ENCODE measurements at places on chromosomes 2 and 18.

- DNase-seq = peak; percentile 46
These were observed 4.6 kb downstream of the SERPINB13 start for GRCh38 chr18:63591725-63592124.

DNA sequence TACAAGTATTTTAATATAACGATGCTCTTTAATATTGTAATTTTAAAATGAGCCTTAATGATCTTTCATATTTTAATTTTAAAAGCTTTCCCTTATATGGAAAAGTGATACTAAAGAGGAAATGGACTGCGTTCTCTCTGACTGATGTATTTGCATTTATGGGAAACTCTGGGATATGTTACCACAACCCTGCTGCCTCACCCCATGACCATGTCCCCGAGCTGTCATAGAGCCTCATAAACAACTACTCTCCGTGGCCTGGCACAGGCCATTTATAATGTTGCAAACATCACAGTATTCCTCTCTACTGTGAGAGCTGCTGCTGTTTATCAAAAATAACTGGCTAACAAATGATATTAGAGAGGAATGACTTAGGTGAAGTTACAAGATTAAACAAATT lies 75.8 kb upstream of the SEC11C start:
- no peak for DNase-seq

DNA sequence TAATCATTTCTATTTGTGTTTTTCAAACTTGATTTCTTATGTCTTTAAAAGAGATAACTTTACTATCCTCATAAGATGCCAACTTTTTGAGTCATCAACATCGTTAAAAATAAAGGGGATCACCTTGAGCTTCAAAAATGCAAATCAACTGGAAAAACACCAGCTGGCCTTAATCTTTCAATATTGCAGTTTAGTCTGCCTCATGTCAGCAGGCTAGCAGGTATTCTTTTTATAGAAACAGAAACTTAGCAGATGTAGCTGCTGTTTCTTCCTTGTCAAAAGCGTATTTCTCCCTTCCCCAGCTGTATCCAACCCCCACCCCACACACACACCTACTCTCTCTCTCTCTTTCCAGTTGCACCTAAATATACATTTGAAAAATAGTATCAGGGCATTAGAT lies 154.1 kb upstream of the ZNF804A start:
- no peak for DNase-seq

DNA sequence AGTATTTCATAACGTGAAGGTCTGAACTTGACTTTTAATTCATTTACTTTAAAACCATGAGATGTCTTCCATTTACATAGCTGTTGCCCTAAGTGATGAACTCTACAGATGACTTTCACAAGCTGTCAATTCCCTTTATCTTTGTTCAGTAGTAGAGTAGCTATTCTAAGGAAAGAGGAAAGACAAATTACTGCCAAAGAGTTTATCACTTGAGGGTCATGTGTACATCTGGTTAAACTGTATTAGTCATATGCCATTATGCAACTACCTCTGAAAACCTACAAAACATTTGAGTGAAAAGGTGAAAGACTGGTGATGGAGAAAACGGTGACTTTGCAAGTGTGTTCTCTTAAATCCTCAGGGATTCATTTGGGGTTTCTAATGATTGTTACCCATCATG lies 763.9 kb downstream of the TMEM182 start:
- no peak for DNase-seq

GRCh38 chr2:190947711-190948251 lies 66.2 kb downstream of the STAT1 start:
- peak; percentile 13 for DNase-seq

DNA sequence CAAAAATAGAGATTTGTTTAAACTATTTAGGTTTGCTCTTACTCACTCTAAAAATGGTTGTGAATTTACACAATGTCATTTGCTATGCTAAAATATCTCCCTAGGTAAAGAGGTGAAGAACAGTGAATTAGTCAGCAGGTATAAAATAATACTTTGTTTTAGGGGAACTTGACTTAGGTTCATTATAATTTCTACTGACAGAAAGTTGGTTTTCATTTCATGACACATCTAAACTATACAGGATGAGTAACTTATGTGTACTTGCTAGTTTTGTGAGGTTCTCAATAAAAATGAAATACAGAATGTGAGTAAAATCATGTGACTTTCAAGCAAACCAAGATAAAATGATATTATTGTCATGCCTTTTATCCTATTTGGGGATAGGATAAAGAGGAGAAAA lies 66.0 kb downstream of the DIS3L2 start:
- DNase-seq = no peak

DNA sequence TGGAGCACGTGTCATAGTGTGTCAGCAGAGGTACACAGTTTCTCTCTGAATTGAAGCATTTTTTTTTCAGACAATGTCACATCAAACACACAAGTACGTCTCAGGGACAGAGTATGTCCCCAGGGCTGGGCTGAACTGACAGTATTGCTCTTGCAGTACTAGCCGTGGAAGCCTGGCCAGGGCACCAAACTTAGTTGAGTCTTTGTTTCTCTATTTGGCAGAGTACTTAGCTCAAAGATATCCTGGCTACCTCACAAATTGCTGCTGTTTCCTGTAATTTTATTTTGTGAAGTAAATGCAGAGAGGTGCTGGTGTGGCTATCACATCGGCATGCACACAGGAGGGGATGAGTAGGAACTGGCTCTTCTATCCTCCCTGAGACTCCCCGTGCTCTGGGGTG lies 691.6 kb upstream of the HS6ST1 start:
- no peak for DNase-seq

DNA sequence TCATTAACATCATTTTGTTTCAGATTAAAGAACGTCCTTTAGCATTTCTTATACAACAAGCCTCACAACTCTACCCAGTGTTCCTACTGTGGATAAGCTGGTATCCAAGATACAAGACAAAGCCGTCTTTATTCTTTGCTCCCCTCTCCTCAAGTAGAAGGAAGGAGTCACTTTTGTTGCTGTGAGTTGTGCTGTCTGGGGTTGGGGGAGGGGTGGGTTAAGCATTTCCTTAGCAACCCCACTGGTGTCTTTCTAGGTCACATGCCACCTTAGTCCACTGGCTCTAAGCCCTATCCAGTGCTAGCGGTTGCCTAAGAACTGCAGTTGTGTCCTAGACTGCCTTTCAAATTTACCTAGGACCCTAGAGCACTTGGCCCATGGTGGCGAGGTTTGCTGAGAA lies 155.6 kb upstream of the PIEZO2 start:
- no peak for DNase-seq

DNA sequence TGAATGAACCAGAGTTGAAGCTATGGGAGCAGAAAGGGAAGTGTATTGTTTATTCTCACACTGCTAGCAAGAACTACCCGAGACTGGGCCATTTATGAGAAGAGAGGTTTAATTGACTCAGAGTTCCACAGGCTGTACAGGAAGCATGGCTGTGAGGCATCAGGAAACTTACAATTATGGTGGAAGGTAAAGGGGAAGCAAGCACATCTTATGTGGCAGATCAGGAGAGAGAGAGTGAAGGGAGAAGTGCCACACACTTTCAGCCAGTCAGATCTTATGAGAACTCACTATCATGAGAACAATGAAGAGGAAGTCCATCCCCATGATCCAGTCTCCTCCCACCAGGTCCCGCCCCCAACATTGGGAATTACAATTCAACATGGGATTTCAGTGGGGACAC lies 383.2 kb upstream of the SLC14A2 start:
- no peak for DNase-seq

DNA sequence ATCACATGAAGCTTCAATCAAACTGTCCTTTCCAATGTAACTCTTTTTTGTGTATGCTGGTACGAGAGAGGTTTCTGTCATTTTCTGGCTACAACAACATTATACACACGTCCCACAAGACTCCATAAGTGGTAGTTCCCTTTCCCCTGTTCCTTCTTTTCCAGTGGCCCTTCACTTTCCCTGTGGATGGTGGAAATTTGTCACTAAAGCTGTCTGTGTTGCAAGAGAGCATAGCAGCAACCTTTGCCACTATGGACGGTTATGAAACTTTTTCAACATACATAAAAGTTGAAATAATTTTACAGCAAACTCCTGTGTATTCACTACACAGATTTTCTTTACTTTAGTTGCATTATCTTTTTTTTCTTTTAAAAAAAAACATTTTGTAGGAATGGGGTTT lies 18.7 kb downstream of the DBI start:
- no peak for DNase-seq

- DNase-seq = peak; percentile 26
These were observed 101.5 kb upstream of the SETBP1 start for GRCh38 chr18:44579028-44579702.

GRCh38 chr2:28298406-28298805 lies 94.3 kb upstream of the FOSL2 start:
- DNase-seq = no peak

GRCh38 chr2:145764631-145765030 lies 1244.7 kb upstream of the ZEB2 start:
- no peak for DNase-seq

GRCh38 chr2:62042944-62043343 lies 137.5 kb downstream of the COMMD1 start:
- DNase-seq = no peak

DNA sequence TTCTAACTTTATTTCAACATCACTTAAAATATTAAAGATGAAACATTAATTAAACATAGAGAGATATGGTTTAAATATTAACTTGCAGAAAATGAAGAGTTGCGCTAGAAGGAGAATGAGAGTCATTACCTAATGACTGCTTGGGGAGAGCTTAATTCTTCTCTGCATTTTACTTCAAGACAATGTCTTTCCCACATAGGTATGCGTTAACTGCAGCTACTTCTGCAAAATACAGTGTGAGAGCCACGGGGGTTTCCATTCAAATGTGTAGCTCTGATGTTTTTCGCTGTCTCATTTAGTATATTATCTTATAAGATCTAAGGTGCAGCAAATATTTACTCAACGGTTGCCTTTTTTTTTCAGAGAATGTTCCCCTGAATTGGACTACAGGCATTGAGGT lies 126.7 kb downstream of the TMX3 start:
- DNase-seq = no peak

GRCh38 chr2:3489764-3490115 lies 29.6 kb downstream of the ADI1 start:
- DNase-seq = no peak

DNA sequence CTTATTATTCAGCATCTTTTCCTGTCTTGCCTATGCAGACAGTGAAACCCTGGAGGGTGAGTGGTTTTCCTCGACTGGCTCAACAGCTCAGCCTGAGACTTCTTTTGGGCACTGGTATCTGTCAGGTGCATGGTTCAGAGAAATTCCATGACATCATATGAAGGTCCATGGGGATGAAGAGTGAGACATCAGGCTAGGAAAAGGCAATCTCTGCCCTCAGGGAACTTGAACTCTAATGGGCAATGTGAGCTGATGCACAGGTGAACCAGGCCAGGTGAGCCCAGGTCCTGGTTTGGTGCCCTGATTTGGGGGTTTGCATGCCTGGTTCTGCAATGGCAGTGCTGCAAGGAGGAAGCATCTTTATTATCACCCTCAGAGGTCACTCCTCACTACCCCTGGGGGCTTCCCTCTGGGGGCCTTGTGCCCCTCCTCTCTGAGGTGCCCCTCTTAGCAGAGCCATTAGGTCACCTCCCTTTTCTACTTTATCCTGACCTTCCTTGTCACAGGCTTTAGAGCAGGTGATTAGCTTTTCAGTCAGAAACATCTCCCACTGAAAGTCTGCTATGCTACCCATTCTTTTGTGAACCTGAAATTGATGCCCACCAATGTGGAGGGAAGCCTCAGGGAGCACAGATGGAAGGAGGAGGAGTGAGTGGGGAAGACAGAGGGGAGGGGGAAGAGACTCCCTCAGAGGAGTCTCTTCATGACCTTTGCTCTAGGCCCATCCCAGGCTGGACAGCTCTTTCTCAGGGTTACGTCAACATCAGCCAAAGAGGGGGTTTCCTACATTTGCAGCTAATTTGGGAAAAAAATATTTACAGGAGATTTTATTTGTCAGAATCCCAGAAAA lies 47.3 kb downstream of the MERTK start:
- DNase-seq = no peak

DNA sequence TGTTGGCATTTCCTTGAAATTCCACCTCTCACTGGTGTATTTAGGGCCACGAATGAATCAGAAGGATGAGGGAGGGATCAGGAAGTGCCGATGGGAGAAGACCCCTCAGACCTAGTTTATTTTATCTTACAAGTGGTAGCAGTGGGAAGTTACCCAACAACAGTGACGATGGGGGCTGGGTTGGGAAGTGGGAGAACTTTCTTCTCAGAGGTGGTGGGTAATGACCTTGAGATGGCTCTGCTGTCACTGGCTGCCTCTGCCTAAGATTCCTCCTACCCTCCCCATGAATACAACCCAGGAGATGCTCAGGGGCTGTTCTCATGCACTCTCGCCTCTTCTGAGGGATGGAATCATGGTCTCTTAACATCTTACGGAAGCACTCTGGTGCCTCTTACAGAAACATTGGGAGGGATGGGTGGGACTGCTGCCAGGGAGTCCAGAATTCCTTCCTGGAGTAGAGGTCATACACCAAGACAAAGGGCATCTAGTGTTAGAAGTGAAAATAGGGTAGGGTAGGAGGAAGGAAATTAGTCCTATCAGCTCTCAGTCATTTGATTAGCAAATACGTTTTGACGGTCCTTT lies 58.5 kb upstream of the TXNDC2 start:
- DNase-seq = no peak

GRCh38 chr2:190881598-190882410 lies 1.2 kb downstream of the GLS start:
- DNase-seq = peak; percentile 46

DNA sequence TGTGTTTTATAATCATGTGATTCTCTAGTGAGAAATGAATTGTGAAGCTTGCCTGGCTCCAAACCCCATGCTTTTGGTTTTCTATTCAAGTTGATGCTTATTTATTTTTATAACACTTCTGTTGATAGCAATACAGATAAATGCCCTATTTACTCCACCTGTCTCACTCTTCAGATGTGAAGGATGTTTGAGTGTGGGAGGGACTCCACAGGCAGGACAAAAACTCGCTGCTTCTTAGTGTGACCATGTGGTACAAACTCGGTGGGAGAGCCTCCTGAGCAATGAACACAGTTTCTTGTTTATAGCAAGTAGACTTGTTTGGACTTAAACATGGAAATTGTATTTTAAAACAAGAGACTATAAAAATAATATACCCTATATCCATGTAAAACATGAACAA lies 219.7 kb downstream of the GULP1 start:
- DNase-seq = no peak

GRCh38 chr2:209498614-209499013 lies 74.8 kb downstream of the MAP2 start:
- DNase-seq = no peak

DNA sequence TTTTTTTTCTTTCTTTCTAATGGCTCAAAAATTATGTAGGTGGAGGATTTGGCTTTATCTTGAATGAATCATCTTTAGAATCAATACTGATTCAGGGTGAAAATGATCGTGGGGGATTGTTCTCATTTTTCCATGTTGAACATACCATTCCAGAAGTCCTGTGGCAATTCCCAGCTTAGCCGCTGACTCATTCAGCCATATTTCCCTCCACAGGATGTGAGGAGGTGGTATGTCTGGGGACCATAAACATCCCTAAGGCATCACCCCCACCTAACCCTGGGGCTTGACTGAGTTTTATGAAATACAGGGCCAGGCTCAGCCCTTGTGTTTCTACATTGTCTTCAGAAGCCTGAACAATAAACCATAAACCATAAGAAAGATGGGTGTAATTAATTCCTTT lies 92.7 kb upstream of the FN1 start:
- DNase-seq = peak; percentile 82

All from GM03348 (cell line).